Foreskin fibroblast (primary cell): ENCODE measurements at places on chromosomes 6 and 20.

- DNase-seq, result no peak
These were observed 195.4 kb downstream of the ASCC3 start for GRCh38 chr6:100685747-100686146.

DNA sequence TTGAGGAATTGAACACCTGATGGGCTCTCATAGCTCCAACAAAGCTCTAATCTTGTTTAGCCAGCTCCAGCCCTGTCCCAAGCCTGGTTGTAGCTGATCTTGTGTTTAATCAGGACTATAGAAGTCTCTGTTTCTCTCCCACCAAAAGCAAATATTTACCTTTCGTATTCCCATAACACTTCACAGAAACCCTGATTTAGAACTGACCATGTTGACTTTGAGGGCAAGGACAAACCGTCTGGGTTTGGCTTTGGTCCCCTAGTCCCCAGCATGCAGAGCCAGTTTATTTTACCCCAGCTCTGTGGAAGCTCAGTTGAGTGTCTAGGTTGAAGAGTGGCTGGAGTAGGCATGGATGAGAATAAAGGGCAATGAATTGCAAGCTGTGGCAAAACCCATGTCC lies 18.0 kb upstream of the SIM1 start:
- DNase-seq, result no peak

- peak; percentile 86 for DNase-seq
These were observed 49.0 kb upstream of the RANBP9 start for GRCh38 chr6:13760307-13761304.

GRCh38 chr6:34679552-34680253 lies 16.9 kb downstream of the ILRUN start:
- no peak for DNase-seq

- DNase-seq, result no peak
These were observed 380.0 kb upstream of the FLRT3 start for GRCh38 chr20:14717134-14717999.

- no peak for DNase-seq
These were observed 45.8 kb upstream of the JARID2 start for GRCh38 chr6:15200087-15200486.

- DNase-seq, result no peak
These were observed 71.7 kb downstream of the B4GALT5 start for GRCh38 chr20:49641683-49642656.

- no peak for DNase-seq
These were observed 34.4 kb downstream of the HUS1B start for GRCh38 chr6:622462-622861.

- DNase-seq, result peak; percentile 98
These were observed 105.5 kb downstream of the AGPAT4 start for GRCh38 chr6:161168281-161168891.

DNA sequence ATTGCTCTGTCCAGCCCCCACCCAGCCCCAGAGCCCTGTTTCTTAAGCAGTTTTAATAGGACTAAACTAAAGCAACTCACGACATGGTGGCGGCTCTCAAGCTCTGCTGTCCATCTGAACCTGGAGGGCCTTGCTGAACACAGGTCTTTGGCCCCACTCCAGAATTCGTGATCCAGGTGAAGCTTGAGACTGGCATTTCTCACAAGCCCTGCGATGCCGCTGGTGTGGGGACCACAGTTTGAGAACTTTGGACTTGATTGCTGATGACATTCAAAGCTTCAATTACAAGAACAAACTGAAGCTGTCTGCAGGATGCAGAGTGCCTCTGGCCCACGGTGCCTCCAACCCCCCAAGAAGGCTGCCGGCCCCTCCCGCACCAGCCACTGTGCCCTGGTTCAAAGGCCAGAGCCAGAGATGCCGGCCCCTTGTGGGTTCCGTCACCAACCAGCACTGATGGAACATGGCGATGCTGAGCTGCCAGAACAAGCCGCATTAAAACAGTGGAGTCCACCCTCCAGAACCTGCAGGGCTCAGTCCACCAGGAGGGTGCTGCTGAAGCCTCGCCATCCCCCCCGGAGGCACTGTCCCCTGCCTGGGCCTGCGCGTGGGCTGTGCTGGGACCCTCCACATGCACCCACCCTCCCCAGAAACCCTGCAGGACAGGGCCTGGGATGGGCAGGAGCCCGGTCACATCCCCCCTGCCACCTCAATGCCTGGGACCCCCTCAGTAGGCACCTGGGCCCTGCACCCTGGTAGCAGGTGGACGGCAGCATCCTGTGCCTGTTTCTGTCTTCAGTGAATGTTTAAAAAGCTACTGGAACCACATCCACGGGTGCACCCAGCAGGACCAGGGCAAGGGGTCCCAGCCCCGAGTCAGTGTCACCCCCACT lies 101.1 kb downstream of the PSMB1 start:
- DNase-seq, result no peak
